Activated CD8-positive, alpha-beta memory T cell treated with anti-CD3 and anti-CD28 coated beads, Interleukin-2, amount 50 U/mL, for 4 hours (primary cell): ENCODE measurements at places on chromosomes 7 and 10.

GRCh38 chr10:63140077-63140476 is 6.9 kb downstream of the NRBF2 start:
- DNase-seq = no peak

DNA sequence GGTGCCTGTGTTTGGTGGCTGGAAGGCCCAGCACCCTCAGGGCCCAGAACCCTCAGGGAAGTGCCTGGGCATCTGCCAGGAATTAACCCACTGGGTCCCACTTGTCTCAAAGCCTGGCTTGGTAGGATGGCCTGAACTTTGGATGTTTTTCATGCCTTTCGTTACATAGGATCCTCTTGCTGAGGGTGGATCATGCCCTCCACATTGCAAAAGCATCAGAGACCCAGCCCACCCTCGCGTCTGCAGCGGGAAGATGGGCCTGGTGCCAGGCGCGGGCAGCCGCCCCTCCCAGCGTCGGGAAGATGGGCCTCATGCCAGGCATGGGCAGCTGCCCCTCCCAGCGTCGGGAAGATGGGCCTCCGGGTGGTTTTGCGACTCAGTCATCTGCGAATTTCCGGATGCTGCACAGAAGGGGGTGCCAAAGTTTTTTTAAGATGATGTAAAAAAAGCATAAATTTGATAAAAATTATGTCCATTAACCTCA is 51.9 kb upstream of the PRKAR1B start:
- DNase-seq = no peak

GRCh38 chr10:44340557-44340956 is 44.3 kb downstream of the CXCL12 start:
- no peak for DNase-seq

- no peak for DNase-seq
These were observed 48.1 kb downstream of the PDLIM1 start for GRCh38 chr10:95242581-95243317.

GRCh38 chr10:74382663-74383062 is 231.6 kb downstream of the ADK start:
- no peak for DNase-seq

DNA sequence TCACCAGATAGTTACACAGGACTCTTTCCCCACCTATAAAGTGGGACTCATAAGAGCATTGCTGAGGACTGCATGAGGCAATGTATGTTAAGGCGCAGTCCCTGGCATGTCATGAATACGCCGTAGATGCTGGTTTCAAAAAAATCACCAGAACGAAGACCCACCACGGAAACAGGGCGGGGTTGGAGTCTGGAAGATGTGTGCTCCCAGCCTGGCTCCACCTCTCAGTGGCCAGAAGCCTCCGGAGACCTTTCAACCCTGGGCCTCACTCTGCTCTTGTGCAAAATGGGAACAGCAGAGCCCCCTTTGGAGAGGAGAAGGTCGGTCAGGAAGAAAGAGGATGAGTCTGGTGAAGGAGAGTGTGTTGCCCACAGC is 12.4 kb upstream of the ZMIZ1 start:
- no peak for DNase-seq

- DNase-seq = no peak
These were observed 42.0 kb downstream of the CDK6 start for GRCh38 chr7:92794391-92794790.

DNA sequence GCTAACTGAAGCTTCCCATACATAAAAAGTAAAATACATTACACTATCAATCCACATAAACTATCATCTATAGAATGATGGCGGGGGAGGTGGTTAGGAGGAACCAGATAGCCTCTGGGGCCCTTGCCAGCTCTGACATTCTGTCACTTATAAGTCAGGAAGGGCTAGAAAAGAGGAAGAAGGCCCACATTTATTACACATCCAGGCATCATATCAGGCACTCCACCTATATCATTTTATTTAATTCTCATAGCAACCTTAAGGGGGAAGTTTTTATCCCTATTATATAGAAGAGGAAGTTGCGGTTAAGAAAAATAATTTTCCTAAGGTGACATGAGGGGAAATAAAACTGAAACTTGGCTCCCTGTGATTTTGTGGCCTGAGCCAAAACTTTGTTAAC is 29.9 kb downstream of the HEPACAM2 start:
- no peak for DNase-seq

DNA sequence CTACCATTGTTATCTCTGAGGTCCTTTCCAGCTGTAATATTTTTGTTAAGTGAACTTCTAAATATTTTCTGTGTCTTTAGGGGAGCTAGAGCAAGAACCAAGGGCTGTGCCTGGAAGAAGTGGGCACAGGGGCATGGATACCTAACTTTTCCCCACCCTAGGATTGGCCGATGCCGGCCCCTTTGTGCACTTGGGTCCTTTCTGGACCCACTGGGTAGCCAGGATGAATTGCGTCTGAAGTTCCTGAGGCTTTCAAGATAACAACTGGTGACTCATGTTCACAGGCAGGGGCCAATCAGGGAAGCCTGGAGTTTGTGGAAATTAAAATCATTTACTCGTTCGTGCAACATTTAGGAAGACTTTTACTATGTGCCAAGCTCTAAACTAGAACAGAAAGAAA is 758 bp downstream of the DPCD start:
- DNase-seq = no peak

- no peak for DNase-seq
These were observed 998.6 kb downstream of the REEP3 start for GRCh38 chr10:64519831-64520230.

DNA sequence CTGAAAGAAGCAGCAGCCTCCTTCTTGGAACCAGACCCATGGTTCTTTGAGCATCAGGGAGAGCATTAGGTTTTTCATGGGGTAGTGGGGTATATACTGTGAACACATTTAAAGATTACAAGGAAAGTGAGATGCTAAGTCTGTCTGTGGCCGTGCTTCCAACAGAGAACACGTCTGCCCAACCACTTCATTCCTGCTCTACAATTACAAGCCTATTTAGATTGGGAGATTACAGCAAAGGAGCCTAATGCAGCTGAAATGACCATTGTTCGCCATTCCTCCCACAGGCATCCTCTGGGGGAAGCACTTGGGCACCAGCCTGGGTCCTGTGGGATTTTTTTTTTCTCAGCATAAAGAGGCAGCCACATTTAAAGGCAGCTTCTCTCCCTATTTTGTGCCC is 536.4 kb downstream of the XPNPEP1 start:
- DNase-seq = no peak

- DNase-seq = no peak
These were observed 42.5 kb downstream of the TACR2 start for GRCh38 chr10:69374242-69374641.

DNA sequence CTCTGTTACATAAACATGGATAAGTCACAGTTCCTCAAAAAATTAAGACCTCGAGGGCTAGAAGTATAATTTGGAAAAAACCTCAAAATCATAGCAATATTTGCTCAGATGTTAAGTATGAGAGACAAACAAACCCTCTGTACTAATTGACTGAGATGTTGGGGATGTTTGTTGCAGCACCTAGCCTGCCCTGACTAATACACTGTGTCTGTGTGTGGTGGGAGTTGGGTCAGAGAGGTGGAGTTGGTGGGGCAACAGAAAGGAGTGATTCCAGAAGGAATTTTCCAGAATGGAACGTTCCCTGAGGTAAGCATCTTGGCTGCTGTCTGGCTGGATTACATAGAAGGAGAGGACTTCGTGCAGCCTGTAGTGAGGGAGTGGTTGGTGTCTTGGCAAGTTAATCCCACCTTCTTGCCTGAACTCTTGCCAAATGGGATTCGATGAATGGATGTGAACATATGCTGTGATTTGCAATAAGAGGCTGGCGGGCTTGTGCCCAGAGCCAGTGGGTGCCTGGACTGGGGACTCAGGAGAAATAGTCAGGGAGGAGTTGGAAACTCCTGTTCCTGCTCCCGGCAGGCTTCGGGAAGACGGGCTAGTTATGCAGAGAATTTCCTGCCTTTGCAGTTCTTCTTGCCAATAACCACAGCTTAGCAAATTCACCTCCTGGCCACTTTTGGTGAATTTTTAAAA is 9.3 kb upstream of the FAM180A start:
- DNase-seq = no peak

GRCh38 chr10:5297466-5297865 is 67.3 kb upstream of the UCN3 start:
- no peak for DNase-seq

- DNase-seq = no peak
These were observed 6.9 kb downstream of the NYAP1 start for GRCh38 chr7:100490483-100491191.

- no peak for DNase-seq
These were observed 29.8 kb downstream of the CEP41 start for GRCh38 chr7:130410868-130411541.

DNA sequence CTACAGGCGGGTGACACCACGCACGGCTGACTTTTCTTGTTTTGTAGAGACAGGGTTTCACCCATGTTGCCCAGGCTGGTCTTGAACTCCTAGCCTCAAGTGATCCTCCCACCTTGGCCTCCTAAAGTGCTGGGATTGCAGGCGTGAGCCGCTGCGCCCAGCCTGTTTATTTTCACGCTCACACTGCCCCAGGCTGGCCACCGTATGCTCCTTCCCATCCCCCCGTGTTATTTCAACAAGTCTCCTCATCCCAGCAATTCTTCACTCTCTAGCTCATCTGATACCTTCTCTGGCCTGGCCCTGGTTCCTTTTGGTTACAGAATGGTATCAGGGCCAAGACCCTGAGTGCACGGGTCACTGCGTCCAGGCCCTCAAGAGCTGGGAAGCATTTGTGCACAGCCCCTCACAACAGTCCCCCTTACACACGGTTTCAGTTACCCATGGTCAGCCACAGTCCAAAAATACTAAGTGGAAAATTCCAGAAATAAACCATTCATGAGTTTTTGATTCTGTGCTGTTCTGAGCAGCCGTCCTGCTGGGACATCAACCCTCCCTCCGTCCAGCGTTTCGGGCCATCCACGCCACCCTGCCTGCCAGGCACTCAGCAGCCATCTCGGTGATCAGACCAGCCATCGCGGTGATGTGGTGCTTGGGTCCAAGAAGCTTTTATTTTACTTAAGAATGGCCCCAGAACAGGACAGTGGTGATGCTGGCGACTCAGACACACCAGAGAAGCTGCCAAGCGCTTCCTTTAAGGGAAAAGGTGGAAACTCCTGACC is 8.9 kb downstream of the COX19 start:
- no peak for DNase-seq

DNA sequence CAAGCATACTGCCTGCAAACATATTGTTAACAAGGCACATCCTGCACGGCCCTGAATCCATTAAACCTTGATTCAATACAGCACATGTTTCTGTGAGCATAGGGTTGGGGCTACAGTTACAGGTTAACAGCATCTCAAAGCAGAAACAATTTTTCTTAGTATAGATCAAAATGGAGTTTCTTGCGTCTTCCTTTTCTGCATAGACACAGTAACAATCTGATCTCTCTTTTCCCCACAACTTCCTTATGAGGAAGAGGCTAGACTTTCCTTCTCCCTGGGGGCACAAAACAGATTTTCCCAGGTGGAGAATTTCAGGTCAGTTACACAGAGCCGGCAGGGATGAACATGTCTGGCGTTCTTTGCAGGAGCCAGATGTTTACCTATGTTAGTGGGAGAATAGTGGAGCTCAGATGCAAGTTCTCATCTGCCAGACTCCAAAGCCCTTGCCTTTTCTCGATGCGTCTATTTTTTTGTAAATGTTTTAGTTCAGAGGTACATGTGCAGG is 37.5 kb upstream of the PFKFB3 start:
- DNase-seq = no peak

GRCh38 chr10:122233857-122234348 is 37.2 kb upstream of the BTBD16 start:
- DNase-seq = no peak

- no peak for DNase-seq
These were observed 10.6 kb downstream of the DBF4 start for GRCh38 chr7:87886875-87887274.

DNA sequence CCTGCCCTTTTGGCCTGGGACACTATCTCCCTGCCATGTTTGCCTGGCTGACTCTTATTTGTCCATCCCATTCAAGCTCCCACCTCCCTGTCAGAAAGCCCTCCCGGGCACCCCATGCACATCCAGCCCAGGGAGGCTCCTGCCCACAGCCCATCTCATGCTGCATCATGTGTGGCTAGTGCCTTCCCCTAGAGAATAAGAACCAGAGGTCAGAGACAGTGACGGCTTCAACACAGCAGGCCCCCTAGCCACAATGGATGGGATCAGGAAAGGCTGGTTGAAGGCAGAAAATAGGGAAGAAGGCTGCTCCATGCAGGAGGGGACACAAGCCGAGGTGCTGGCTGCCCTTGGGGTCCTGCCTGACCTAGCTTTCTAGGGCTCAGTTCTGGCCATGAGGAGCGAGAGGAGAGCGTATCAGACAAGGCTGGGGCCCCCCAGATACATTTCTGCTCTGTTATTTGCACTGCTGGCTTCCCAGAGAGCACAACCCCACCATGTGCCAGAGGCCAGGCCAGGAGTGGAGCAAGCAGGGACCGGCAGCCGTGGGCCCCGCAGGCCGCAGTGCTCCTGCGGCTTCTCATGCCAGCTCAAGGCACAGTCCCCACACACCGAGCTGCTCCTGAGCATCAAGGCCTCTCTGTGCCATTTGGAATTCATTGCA is 161.1 kb upstream of the ZMIZ1 start:
- DNase-seq = no peak

- DNase-seq = no peak
These were observed 26.1 kb downstream of the INPP5A start for GRCh38 chr10:132563485-132564248.

- DNase-seq = no peak
These were observed 1377.8 kb upstream of the LRRTM3 start for GRCh38 chr10:65548001-65548400.

GRCh38 chr7:69895446-69895845 is 297.2 kb downstream of the AUTS2 start:
- DNase-seq = no peak

DNA sequence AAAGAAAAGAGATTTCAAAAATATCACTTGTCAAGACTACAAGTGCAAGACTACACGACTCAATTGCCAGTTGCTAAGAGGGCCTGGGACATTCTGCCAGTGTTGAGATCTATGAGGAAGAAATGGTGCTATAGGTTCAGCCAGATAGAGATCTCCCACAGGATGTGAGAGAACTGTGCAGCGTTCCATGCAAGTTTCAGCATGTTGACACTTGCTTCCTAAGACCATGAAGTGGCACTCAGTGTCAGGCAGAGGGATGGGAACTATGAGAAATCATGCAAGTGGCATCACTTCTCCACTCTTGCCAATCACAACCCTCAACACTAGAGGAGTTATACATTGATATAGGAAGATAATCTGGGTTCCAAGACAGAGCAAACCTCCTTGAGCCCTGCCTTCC is 210.3 kb downstream of the CHRM2 start:
- no peak for DNase-seq

GRCh38 chr7:120927454-120928103 is 23.0 kb upstream of the ING3 start:
- no peak for DNase-seq
